ENCODE measurements at places on chromosomes 6 and 20. TPM values are rescaled to one million over a fixed set of nuclear protein-coding genes. Genes with fewer than 3 reads are reported as not detected.

Gene ANKRD66
- polyA plus RNA-seq, result 1.9 TPM

Gene ALDH5A1
- 50.7 TPM for polyA plus RNA-seq

Gene FAM83C
- not detected for polyA plus RNA-seq

Gene NUP43
- polyA plus RNA-seq, result 34.2 TPM

Gene BMP2
- polyA plus RNA-seq, result 6.2 TPM

Gene PPP1R3G
- 3.3 TPM for polyA plus RNA-seq

Gene LATS1
- 22.0 TPM for polyA plus RNA-seq

Gene EFHC1
- 44.4 TPM for polyA plus RNA-seq

Gene BPIFA3
- not detected for polyA plus RNA-seq

Gene MYL9
- polyA plus RNA-seq, result 25.5 TPM

Gene SMPD2
- 9.7 TPM for polyA plus RNA-seq

Gene PRL
- 1.1 TPM for polyA plus RNA-seq

Gene BTNL2
- polyA plus RNA-seq, result 0.67 TPM

Gene SNAP25
- 412 TPM for polyA plus RNA-seq

Gene TCF15
- polyA plus RNA-seq, result 1.7 TPM

Gene COX4I2
- 0.62 TPM for polyA plus RNA-seq
